ENCODE measurements at places on chromosomes 2 and 18.

DNA sequence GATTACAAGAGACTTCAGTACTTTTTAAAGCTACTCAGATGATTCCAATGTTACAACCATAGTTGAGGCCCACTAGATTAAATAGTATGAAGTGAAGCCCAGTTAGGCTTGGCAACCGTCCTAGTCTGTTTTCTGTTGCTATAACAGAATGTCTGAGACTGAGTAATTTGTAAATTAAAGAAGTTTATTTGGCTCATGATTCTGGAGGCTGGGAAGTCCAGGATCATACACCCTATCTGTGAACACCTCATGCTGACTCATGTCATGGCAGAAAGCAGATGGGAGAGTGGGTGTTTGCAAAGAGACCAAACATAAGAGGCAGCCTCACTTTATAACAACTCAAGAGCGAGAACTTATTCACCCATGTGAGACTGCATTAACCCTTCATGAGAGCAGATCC, 63.1 kb downstream of the CCDC150 start:
- no peak for DNase-seq

DNA sequence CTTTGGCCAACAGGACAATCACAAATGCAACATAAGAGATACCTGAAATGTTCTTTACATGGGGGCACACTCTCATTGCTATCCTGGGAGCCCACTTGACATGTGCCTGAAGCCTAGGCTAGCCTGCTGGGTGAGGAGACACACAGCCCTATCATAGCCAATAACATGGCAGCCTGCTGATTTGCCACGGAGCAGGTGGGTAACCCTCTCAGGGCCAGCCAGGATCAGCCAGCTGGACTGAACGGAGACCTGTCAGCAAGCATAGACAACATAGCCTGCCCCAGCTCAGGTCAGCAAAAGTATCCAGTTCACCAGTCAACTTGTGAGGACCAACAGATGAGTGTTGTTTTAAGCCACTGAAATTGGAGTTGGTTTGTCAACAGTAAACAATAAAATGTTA, 566.5 kb downstream of the DCDC2C start:
- no peak for DNase-seq

- DNase-seq, result no peak
Observed at GRCh38 chr2:64222351-64222750, 78.1 kb upstream of the PELI1 start.

DNA sequence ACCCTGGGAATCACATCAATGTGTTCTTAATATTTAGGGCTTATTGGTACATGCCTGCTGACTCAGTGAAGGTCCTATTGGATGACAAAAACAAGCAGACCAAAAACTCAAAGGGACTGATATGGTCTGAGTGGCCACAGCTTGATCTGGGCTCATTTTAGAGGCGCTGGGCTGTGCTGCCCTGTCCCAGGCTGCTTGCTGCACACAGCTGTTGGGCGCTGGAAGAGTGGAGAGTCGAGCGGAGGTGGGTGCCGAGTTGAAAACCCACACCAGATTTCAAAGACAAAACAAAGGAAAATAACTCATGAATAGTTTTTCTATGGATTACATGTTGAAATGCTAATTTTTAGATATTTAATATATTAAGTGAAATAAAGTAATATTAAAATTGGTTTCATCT, 68.5 kb downstream of the LONRF2 start:
- DNase-seq, result no peak

DNA sequence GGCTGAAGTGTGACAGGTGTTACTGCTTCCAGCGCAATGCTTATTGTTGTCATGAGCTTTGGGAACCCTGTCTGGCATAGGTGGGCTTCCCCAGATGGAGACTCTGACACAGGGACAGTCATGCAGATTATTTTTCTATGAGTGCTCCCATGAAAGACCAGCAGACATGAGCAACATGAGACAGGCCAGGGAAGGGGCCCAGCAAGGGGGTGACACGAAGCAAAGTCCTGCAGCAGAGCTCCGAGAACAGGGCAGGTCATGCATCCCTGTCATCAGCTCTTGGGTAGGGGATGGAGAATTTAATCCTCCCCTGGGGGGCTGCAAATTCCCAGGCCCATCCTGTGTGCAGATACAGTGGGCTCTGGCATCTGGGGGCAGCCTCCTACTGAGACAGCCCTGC, 77.4 kb downstream of the CTAGE1 start:
- DNase-seq, result no peak

GRCh38 chr2:98020992-98021713, 25.4 kb upstream of the TMEM131 start:
- no peak for DNase-seq

GRCh38 chr18:23114911-23115310, 20.4 kb upstream of the CABLES1 start:
- no peak for DNase-seq

- no peak for DNase-seq
Observed at GRCh38 chr2:44817673-44818335, 123.7 kb upstream of the SIX3 start.

GRCh38 chr18:13136904-13137669, 81.5 kb upstream of the LDLRAD4 start:
- peak; percentile 38 for DNase-seq

GRCh38 chr2:23297112-23297511, 87.9 kb upstream of the KLHL29 start:
- no peak for DNase-seq

DNA sequence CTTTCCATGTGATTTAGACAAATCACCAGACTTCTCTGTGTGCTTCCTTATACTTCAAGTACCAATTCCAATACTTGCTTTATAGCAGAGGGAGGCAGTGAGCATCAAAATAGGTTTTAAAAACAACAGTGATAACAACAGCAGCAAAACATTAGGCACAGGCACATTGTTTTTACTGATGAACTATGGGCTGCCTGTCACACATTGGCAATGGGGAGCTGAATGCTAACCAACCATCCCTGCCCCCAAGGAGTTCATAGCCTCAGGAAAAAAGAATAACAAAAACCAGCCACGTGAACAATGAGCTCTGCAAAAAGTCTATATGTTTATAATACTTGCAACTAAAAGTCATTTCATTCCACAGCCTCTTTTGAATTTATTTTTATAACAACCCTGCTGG, 287.9 kb upstream of the TRIB2 start:
- DNase-seq, result no peak

DNA sequence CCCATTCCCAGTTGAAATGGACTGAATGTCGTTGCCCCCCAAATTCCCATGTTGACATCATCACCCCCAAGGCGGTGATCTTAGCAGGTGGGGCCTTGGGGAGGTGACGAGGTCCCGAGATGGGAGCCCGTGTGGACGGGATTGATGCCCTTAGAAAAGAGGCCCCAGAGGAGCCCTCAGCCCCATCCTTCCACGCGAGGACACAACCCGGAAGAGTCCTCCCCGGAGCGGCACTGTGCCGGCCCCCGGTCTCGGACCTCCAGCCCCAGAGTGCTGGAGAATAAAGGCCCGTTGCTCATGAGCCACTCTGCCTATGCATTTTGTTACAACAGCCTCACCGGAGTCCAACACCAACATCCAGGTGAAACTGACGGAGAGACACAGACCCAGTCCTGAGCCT, 30.4 kb upstream of the SALL3 start:
- no peak for DNase-seq

DNA sequence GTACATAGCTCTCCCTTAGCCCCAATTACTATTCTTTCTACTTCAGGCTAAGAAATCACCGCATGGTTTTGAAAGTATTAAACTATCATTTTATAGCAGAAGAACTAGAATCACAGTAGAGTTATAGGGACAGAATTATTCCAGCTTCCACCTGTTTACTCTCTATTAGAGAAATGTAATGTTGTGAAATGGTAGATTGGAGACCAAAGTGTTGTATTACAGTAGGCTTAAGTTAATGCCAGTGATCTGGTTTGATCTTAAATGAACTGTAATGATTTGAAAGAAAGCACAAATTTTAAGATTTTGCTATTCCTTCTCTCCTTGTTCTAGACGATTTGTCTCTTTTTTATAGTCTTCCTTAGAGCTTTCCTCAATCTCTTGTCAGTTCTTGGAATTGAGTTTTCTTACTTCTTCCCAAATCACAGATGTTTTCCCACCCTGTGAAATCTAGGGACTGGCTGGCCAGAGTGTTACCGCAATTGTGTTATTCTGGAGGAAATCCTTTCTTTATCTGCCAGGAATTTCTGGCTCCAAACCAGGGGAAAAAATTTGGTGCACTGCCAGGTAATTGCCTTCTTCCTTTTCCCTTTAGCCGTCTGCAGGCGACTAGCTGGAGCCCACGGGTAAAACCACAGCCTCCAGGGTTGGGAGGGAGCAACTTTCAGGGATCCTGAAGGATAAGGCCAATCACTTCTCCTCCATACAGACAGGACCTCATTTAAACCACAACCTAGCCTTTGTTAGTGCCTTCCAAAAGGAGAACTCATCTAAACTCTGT, 51.7 kb downstream of the NOP58 start:
- no peak for DNase-seq

GRCh38 chr2:56191617-56192016, 7.8 kb downstream of the CCDC85A start:
- no peak for DNase-seq

- no peak for DNase-seq
Observed at GRCh38 chr2:135473567-135473966, 57.5 kb downstream of the ZRANB3 start.

GRCh38 chr2:186551323-186552050, 38.4 kb upstream of the ITGAV start:
- DNase-seq, result no peak

GRCh38 chr2:150548527-150548926, 61.1 kb upstream of the RND3 start:
- DNase-seq, result no peak

DNA sequence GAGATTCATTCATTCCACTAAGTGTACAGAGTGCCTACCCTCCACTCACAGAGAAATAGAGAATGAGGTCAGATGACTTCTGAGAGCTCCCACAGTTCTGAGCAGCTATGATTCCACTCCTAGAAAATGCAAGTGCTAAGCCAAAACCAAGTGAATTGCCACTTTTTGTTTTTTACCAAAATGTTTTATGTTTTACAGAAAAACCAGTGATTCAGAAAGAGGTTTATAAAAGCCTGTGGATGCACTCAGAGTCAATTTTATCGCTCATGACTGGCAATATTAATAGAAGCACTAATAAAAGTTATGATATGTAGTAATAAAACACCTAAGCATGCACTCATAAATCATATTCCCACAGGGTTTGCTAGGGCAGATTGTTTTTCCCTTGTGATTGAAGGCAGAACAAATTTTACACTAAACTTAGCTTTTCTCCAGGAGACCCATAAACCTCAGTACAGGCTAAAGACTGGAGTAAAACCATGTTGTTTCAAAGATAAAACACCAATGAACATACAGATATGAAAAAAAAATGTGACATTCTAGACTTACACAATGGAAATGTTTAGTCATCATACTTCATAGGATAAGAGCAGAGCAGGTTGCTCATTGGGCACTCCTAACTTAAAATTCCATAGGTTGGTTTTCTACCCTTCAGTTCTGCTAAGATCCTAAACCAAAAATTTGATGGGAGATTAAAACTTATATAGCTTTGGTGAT, 67.5 kb downstream of the PDK1 start:
- DNase-seq, result no peak

- no peak for DNase-seq
Observed at GRCh38 chr2:215619022-215619958, 183.4 kb upstream of the FN1 start.

DNA sequence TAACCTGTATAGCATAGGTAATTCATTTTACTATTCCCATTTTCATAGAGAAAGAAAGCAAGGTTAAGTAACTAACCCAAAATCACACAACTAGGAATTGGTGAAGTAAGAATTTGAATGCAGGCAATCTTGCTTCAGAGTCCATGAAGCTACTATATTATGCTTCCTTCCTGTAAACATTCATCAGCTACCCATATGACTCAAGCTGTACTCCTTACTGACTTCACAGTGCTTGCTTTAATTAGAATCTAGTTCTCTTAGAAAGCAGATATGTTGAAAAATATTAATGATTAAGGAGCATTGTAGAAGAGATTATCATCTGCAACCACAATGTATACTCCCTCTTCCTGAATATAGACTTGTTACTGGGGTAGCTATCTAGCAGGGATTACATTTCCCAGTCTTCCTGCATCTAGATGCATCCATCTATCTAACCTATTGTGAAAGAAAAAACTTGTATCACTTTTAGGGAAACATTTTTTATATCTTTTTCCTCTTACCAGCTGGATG, 961.6 kb upstream of the CHAC2 start:
- no peak for DNase-seq

- DNase-seq, result no peak
Observed at GRCh38 chr18:67650686-67651385, 134.3 kb upstream of the DSEL start.

DNA sequence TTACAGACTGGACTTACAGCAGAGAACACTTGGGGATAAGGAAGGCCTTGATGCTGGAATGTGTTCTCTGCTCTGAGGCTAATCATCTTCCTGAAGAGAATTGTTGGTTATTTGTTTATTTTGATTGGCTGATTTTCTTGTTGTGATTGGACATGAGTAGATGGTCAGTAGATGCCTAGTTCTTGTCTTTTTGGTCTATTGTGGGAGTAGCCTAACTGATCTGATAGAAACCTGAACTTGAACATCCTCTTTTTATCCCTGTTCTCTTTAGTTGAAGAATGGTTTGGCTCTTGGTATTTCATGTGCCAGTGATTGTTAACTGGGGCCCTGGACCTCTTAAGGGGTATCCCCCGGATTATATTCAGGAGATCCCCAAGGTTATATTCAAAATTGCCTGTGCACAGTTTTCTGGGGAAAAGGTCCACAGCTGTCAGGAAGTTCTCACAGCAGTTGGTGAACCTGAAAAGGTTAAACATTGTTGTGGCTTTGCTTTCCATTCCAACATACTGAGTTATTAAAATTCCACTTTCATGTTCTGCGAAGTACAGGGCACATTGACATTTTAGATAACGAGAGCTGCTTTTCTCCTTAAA, 13.6 kb downstream of the TWSG1 start:
- DNase-seq, result no peak

DNA sequence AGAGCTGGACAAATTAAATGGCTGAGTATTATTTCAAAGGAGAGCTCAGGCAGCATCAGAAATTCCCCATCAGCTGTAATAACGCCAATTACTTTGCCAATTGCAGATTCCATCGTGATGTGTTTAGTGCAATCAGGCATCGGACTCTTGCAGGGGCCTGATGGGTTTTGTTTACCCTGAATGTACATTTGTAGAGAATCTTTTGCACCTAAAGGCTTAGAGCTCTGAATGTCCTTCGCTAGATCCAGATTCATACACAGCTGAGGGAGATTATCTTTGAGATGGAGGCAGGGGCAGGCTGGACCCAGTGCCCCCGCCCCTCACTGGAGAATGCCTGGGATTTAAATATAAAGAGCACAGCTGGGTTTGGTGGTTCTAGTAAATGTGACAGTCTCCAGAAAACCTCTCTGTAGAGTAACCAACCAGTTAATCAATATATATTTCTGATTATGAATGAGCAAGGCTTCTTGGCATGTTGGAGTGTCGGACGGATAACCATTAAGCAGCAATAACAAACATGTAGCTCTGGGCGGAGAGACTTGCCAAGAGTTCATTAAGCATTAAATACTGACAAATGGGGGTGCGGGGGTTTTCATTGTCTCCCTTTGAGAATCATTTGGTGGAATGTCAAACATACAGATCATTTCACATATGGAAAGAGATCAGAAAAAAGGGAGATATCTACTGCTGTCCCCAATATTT, 200.9 kb downstream of the SETBP1 start:
- DNase-seq, result no peak
